ENCODE measurements at places on chromosomes 16 and 17.

GRCh38 chr16:64659866-64660265 is 462.0 kb downstream of the CDH11 start:
- DNase-seq = no peak

GRCh38 chr16:23207485-23207884 is 24.9 kb downstream of the SCNN1G start:
- DNase-seq = no peak

DNA sequence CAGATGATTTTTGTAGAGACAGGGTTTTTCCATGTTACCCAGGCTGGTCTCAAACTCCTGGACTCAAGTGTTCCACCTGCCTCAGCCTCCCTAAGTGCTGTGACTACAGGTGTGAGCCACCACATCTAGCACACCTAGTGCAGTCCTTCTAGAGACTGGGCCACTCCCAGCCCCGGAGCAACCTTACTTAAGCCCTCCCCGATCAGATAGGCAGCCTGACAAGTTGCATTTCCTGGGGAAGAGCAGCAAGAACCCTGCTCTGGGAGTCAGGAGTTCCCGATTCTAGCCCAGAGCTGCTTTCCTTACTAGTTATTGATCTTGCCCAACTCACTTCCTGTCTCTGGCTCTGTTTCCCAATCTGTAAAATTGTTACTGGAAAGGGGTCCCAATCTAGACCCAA is 7.0 kb upstream of the NAGLU start:
- no peak for DNase-seq

- no peak for DNase-seq
Measured at GRCh38 chr16:48591976-48592375, 18.0 kb downstream of the N4BP1 start.

- peak; percentile 33 for DNase-seq
Measured at GRCh38 chr17:15260376-15261257, 4.5 kb downstream of the PMP22 start.

DNA sequence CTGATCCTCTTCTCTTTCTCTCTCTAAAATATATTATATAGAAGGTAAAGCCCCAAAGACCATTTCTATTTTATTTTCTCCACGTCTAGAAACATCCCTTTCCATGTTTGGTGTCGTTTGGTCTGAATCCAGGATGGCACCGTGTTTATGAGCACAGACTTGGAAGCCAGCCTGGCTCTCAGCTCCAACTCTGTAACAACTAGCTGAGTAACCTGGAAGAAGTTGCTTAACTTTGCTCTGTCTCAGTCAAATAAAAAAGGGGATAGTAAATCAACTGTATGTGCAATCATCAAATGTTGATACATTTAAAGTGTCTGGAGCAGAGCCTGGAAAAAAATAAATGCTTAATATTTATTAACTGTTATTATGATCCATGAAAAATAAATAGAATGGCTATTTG is 249.8 kb upstream of the MAF start:
- no peak for DNase-seq

GRCh38 chr16:57740423-57741071 is 5.0 kb downstream of the KATNB1 start:
- no peak for DNase-seq

- no peak for DNase-seq
Measured at GRCh38 chr17:70288540-70289290, 119.4 kb downstream of the KCNJ2 start.

DNA sequence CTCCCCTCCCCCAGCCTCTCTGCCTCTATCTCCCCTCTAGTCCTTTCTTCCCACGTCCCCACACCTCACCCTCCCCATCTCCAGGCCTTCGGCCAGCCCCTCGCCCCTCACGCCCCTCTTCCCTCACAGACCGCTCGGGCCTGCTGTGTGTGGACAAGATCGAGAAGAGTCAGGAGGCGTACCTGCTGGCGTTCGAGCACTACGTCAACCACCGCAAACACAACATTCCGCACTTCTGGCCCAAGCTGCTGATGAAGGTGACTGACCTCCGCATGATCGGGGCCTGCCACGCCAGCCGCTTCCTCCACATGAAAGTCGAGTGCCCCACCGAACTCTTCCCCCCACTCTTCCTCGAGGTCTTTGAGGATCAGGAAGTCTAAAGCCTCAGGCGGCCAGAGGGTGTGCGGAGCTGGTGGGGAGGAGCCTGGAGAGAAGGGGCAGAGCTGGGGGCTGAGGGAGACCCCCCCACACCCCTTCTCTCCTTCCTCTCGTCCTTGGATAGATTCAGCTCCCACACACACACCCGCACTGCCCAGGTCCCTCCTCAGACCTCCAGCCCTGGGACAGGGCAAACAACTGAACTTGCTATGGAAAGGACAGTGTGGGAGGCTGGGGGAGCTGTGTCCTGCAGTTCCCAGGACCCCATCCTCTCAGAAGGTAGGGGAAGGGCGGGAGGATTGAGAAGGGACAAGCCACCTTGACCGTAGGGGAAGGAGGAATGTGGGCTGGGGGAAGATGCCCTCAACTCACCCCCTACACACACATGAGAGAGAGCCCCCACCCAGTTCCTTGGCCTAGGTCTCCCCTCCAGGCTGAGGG is 11.1 kb downstream of the NR1D1 start:
- no peak for DNase-seq

- no peak for DNase-seq
Measured at GRCh38 chr16:359067-359763, 6.7 kb upstream of the AXIN1 start.

- no peak for DNase-seq
Measured at GRCh38 chr16:49980166-49980565, 44.9 kb upstream of the CNEP1R1 start.

GRCh38 chr16:46857368-46857945 is 26.5 kb upstream of the C16orf87 start:
- DNase-seq = no peak

- DNase-seq = peak; percentile 41
Measured at GRCh38 chr16:66603537-66604375, 748 bp upstream of the CMTM3 start.

DNA sequence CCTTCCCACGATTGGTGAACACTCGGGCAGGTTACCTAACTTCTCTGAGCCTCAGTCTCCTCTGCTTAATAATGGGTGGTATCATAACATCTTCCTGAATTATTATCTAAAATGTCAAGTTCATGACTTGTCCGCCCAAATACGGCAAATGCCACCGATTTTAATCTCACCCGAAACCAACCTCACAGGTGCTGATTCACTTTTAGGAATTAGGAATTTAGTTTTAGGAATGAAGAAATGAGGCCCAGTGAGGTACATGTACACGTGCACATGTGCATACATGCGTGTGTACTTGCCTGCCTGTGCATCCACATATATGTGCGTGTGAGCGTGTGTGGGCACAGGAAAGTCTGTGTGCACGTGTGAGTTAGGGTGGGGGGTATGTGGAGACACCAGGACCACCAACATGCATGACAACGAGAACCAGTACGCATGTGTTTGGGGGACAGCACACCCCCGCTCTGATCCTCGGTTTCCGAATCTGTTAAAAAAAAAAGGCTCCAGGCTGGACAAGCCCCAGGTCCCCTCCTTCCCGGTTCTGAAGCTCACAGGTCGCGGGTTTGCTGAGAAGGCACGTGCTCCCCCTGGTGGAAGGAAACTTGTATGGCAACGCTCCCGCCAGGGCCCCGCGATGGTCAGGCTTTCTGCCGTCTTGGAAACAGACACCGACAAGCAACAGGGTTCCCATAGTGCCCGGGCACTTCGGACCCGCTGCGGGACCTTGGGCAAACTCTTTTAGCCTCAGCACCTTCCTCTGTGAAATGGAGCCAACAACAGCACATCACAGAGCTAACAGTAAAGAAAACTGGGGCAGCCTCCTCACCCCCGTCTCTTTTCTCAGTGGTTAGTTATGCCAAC is 219.2 kb downstream of the RBFOX3 start:
- DNase-seq = peak; percentile 65

DNA sequence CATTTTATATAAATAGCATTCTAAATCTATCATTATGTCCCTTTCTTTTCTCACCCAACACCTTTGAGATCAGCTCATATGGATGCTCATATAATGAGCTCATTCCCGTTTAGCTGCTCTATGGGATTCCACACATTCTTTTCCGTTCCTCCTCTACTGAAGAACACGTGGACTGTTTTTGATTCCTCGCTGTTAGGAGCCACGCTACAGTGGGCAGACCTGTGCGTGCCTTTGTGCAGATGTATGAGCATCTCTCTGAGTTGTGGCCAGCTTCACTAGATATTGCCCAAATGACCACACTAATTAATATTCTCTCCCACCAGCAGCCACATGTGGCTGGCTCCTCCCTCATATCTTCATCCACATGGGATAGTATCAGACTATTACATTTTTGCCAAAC is 6.0 kb upstream of the TNFRSF13B start:
- no peak for DNase-seq

GRCh38 chr16:55671974-55672280 is 16.1 kb downstream of the SLC6A2 start:
- DNase-seq = no peak

- DNase-seq = no peak
Measured at GRCh38 chr17:51245535-51245934, 14.3 kb downstream of the MBTD1 start.

GRCh38 chr17:41648411-41649195 is 24.2 kb upstream of the KRT17 start:
- DNase-seq = peak; percentile 85
